ENCODE measurements at places on chromosomes 2 and 18. TPM values are rescaled to one million over a fixed set of nuclear protein-coding genes. Genes with fewer than 3 reads are reported as not detected.

Gene SNED1
- polyA plus RNA-seq: 7.6 TPM

Gene MATN3
- 3.1 TPM for polyA plus RNA-seq

Gene ATL2
- polyA plus RNA-seq: 52.1 TPM

Gene NBEAL1
- 20.0 TPM for polyA plus RNA-seq

Gene NDC80
- polyA plus RNA-seq: 26.3 TPM

Gene DSG4
- polyA plus RNA-seq: not detected

Gene DCC
- polyA plus RNA-seq: 5.8 TPM

Gene SAG
- polyA plus RNA-seq: 0.07 TPM

Gene TMEM131
- polyA plus RNA-seq: 48.2 TPM

DNA sequence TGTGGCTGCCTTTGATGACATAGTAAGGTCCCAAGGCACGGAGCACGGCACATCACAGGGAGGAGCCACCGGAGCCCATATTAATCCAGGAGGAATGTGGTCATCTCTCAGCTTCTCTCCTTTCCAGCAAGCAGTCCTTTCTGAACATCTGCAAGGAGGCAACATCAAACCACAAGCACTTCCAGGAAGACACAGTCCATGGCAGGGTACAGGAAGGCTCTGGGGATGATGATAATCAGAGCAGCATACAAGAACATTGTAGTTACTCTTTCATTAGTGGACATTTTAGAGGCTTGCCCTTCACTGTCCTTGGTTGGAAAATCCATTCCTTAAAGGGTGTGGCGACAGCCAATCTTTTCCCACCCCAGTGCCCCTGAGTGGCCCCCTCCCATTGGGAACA, 31.1 kb downstream of the YPEL5 start:
- no peak for DNase-seq

- peak; percentile 81 for DNase-seq
Measured at GRCh38 chr2:28661589-28662001, 90.0 kb upstream of the PPP1CB start.

DNA sequence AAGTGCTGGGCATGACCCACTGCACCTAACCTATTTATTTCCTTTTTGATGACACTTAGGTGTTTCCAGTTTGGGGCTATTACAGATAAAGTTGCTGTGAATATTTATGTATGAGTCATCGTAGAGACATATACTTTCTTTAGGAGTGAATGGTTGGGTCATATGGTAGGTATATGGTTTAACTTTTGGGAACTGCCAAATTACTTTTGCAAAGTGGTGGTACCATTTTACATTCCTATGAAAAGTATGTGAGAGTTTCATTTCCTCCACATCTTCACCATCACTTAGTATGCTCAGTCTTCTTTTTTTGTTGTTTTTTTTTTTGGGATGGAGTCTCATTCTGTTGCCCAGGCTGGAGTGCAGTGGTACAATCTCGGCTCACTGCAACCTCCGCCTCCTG, 56.1 kb downstream of the HNRNPLL start:
- no peak for DNase-seq

DNA sequence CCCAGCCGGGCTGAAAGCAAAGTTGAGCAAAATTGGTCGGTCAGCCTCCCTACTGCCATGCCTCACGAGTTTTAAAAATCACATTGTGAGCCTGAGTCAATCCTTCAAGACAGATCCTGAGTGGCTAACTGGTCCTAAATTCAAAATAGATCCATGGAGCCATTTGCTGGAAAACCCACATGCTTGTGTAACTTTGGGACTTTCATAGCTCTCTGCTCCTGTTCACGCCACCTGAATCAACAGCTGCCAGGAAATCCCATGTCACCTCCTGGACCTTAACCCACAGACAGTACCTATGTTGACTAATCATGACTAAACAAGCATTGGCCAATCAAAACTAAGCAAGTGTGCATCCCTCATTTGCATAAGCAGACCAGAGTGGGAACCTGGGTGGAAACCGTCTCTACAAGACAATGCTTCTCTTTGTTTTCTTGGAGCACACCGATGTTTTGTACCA, 42.8 kb upstream of the LDLRAD4 start:
- no peak for DNase-seq

DNA sequence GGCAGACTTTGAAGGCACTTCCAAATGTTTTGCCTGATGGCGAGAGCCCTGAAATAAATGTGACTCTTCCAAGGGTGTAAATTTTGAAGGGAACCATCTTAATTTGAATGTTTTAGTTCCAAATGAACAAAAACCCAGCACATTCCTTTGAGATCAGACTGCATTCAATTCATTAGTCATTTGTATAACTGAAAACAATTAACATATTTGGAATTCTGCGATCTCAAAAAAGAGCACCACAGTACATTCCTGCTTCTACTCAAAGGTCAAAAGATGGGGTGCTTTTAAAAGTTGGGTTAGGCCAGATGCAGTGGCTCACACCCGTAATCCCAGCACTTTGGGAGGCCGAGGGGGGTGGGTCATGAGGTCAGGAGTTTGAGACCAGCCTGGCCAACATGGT, 38.2 kb upstream of the CHRNA1 start:
- DNase-seq: no peak

DNA sequence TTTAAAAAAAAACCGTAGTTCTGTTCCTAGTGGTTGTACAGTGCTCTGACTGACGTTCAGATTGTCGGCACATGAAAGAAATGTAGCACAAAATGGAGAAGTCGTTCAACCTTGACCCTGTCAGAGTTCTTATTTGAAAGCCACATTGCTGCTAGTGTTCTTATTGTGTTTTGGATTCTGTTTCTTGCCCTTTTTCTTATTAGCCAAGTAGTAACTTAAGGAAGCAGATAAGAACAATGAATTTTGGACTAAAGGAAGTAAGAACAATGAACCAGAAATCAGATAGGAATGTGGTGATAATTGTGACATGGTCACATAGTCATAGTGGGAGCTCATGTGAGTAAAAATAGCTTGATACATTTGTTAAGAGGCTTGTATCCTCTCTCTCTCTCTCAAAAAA, 45.9 kb downstream of the RPIA start:
- peak; percentile 9 for DNase-seq

GRCh38 chr18:31509571-31509970, 11.6 kb downstream of the DSG2 start:
- DNase-seq: no peak

- no peak for DNase-seq
Measured at GRCh38 chr2:169714699-169715098, 18.9 kb upstream of the KLHL23 start.

- DNase-seq: peak; percentile 27
Measured at GRCh38 chr18:34222307-34223163, 2.2 kb downstream of the NOL4 start.

DNA sequence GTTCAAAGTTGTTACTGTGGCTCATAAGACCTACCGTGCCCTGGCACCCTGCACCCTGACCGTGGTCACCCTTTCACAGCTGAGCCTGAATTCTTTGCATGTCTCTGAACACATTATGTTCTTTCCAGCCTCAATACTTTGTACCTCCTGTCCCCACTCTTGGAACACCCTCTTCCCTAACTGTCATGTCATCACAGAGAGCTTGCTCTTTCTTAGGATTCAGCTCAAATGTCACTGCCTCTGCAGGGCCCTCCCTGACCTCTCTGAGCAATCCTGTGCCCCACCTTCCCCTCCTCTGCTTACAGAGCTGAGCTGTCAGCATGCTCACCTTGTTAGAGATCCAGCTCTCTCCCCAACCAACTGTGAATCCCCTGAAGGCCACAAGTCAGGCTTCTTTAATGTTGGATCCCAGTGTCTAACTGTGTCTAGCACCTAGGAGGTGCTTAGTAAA, 15.0 kb downstream of the PRKAG3 start:
- DNase-seq: no peak

- DNase-seq: no peak
Measured at GRCh38 chr2:45259138-45259537, 249.9 kb upstream of the SIX2 start.

- DNase-seq: no peak
Measured at GRCh38 chr2:223044092-223044836, 7.7 kb upstream of the KCNE4 start.

DNA sequence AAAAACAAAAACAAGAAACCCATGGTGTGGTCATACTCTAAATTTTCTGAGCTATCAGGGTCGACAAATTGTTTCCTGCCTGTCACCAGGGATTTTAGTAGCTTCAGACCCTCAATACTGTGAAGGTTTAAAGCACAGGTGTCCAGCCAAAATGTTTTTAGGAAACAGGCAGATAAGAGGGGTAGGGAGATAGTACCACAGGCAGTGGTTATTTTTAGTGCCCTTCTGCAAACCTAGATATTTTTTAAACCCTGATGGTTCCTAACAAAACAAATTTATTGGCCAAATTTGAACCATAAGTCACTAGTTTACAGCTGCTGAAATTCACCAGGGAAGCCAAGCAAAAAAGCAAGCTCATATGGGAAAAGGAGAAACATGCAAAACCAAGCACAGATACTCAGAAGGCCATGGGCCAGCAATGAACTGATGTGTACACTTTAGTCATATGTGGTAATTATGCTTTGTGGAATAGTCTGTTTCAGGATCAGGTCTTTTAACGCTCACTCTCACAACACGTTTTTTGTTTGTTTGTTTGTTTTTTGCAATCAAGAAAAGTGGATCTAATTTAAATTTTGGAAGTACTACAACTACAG, 156.8 kb upstream of the STK17B start:
- no peak for DNase-seq

- no peak for DNase-seq
Measured at GRCh38 chr2:215825707-215826106, 187.6 kb downstream of the MREG start.

DNA sequence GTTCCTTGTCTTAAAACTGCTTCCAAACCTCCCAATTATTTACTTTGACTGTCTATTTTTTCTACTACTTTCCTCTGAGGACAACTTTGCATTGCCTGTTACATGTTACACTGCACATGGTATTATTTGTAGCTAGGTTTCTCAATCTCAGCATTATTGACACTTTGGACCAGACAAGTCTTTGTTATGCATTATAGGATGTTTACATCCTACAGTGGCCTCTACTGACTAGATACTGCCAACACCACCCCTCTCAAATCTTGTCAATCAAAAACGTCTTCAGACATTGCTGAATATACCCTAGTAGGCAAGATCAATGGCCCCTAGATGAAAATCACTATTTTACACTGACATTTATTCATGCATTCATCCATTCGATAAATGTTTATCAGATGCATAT, 129.6 kb upstream of the DNAJC10 start:
- DNase-seq: no peak

Measured in renal pelvis (tissue), 12 donors.